Midbrain (tissue), 1 donor: ENCODE measurements at places on chromosomes 1 and 21.

DNA sequence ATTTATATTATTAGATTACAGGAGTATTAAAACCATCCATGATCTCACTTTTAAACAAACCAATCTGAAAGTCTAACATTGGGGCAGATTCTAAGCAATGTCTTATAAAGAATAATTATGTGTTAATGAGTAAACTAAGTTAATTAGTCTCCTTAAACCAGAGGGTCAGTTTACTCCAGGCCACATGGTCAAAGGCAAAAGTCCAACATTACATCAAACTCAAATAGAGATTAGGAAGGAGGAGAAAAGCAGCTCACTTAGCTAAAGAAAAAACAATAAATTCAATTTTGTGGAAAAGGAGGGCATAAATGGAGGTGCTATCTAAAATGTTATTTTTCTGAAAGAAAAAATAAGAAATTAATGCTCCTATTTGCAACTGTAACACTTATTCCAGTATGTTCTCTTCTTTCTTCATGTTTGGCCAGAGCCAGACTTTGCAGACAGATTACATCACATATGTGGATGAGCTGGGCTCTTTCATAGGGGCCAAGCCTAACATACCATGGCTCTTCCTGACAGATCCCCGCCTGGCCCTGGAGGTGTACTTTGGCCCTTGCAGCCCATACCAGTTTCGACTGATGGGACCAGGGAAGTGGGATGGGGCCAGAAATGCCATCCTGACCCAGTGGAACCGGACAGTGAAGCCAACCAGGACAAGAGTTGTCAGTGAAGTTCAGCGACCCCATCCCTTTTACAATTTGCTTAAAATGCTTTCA lies 24.3 kb upstream of the FMO2 start:
- no peak for DNase-seq

DNA sequence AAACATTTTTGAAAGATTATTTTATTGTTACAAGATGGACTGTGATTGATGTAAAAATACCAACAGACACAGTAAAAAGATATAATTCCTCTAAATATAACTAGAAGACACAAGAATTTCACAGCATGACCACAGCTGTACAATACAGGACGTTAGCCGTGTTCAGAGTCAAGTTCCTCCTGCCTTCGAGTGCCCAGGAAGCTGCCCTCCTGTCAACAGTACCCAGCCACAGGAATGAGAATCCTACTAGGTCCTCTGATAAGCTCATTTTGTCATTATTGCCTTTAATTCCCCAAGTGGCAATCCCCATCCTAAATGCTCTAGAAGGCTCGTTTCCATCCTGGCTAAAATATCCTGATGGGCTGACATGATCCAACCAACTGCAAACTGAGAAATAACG lies 16.4 kb upstream of the CAPN2 start:
- DNase-seq, result no peak

DNA sequence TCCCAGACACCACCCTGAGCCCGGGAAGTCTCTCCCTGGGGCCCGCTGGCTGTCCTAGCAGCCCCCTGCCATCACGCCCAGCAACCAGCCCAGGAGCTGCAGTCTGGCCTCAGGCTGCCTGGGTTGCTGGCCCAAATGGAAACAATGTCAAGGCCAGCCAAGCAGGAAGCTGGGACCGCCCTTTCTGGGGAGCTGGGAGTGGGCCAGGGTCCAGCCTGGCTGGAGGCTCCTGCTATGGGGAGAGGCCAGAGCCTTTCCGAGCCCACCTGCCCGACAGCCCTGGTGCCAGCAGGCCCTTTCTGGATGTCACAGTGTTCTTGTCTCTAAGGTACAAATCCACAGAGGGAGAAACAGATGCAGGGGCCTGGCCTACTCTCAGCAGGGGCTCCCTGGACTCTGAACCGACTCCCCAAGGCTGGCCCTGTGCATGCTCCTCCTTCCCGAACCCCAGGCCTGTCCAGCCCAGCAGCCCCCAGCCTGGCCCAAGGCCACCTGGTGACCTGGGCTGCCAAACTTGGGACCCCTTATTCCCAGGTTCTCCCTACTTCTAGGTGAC lies 1.2 kb upstream of the MMEL1 start:
- no peak for DNase-seq

DNA sequence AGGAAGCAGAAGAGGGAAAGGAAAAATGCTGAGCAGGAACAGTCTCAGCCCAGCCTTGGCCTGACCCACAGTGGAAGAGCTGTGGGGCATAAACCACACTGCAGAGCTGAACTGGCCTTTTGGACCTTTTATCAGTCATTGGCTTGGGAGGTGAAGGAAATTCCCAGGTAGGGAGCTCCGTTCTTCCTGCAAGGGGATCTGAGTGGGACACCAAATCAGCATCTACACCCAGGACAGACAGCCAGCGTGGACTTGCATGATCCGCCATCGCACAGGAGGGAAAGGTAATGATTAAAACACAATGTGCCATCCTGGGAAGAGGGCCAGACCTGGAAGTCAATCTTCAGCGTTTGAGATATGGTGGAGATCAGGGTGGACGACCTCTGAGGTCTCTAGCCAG lies 1.2 kb upstream of the MTFR1L start:
- no peak for DNase-seq

DNA sequence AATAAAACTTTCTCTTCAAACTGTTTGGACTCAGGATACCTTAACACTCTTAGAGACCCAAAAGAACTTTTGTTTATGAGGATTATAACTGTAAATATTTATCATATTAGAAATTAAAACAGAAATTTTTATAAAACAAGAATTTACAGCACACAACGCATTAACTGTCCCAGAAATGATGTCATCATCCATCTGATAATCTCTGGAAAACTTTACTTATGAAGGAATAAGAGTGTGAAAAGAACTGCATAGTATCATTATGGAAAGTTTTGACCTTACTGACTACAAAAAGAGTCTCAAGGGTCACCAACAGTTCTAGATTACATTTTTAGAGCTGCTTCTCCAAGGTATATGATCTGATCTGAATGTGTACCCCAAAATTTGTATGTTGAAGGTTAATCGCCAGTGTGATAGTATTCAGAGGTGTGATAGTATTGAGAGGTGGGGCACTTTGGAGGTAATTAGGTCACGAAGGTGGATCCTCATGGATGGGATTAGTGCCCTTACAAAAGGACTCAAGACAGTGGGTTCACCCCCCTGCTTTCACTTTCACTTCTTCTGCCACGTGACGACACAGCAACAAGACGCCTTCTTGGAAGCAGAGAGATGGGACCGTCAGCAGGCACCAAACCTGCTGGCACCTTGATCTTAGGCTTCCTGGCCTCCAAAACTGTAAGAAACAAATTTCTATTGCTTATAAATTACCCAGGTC lies 95.7 kb upstream of the NR5A2 start:
- DNase-seq, result no peak

- DNase-seq, result no peak
Measured at GRCh38 chr1:180598333-180598974, 33.4 kb upstream of the XPR1 start.

DNA sequence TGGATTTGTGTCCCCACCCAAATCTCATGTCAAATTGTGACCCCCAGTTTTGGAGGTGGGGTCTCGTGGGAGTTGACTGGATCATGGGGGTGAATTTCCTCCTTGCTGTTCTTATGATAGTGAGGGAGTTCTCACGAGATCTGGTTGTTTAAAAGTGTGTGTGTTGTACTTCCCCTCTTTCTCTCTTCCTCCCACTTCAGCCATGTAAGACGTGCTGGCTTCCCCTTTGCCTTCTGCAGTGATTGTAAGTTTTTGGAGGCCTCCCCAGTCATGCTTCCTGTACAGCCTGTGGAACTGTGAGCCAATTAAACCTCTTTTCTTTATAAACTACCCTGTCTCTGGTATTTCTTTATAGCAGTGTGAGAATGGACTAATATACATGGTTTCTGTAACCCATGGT lies 64.6 kb downstream of the RHOU start:
- no peak for DNase-seq

GRCh38 chr1:178275553-178275952 lies 181.6 kb downstream of the RASAL2 start:
- DNase-seq, result no peak

DNA sequence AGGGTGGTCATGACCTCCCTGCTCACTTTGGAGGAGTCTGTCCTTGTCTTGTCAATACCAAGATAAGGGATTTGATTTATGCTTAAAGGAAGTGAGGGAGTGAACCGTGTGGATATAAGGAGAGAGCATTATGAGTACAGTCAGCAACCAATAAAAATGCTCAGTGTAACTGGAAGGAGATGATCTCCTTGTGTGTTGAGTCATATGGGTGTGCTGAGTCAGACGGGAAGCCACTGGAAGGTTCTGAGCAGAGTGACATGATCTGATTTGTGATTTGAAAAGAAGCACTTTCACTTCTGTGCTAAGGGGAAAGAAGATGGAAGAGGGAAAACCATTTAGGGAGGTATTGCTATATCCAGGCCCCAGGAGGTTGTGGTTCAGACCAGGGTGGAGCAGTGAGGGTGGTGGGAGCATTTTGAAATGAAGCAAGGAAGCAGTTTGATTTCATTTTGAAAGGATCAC lies 2.5 kb upstream of the BCL10 start:
- DNase-seq, result no peak

GRCh38 chr1:30747033-30748008 lies 10.3 kb downstream of the LAPTM5 start:
- DNase-seq, result no peak

GRCh38 chr1:215824245-215824644 lies 257.1 kb downstream of the KCTD3 start:
- DNase-seq, result no peak

GRCh38 chr1:192566657-192567056 lies 8.9 kb upstream of the RGS1 start:
- no peak for DNase-seq

GRCh38 chr1:29810121-29811120 lies 574.1 kb downstream of the PTPRU start:
- DNase-seq, result no peak

- no peak for DNase-seq
Measured at GRCh38 chr1:54791880-54792522, 9.1 kb downstream of the TTC22 start.

- no peak for DNase-seq
Measured at GRCh38 chr1:169848456-169848855, 45.2 kb downstream of the SCYL3 start.

DNA sequence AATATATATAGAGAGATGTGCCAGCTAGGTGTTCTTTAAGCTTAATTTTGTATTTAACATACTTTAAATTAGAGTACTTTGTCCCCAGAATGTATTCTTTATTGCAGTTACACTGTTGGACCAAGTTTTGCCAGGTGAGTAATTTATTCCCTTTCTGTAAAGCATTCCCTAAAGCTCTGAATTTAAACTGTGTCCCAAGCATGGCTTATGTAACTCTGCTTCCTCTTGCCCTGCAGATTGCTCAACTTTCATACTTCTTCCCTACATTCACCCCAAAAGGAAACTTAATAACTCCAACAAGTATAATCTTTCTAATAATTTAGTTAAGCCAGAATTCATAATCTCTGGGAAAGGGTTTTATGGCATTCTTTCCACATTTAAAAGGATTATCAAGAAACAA lies 5.6 kb downstream of the LYPLAL1 start:
- DNase-seq, result no peak

DNA sequence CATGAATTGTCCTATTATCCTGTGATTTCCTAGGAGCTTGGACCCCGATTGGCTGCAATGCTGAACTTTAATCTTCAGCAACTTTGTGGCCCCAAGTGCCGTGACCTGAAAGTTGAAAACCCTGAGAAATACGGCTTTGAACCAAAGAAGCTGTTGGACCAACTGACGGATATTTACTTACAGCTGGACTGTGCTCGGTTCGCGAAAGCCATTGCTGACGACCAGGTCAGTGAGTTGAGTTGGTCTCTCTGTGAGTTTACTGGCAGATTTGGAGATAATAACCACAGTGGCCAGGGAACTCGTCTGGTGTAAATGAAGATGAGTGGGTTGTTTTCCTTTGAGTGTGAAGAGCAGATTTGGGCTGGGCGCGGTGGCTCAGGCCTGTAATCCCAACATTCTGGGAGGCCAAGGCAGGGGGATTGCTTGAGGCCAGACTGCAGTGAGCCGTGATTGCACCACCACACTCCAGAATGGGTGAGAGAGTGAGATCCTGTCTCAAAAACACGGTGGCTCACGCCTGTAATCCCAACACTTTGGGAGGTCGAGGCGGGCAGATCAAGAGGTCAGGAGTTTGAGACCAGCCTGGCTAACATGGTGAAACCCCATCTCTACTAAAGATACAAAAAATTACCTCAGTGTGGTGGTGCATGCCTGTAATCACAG lies 39.1 kb upstream of the KIF1B start:
- DNase-seq, result no peak

DNA sequence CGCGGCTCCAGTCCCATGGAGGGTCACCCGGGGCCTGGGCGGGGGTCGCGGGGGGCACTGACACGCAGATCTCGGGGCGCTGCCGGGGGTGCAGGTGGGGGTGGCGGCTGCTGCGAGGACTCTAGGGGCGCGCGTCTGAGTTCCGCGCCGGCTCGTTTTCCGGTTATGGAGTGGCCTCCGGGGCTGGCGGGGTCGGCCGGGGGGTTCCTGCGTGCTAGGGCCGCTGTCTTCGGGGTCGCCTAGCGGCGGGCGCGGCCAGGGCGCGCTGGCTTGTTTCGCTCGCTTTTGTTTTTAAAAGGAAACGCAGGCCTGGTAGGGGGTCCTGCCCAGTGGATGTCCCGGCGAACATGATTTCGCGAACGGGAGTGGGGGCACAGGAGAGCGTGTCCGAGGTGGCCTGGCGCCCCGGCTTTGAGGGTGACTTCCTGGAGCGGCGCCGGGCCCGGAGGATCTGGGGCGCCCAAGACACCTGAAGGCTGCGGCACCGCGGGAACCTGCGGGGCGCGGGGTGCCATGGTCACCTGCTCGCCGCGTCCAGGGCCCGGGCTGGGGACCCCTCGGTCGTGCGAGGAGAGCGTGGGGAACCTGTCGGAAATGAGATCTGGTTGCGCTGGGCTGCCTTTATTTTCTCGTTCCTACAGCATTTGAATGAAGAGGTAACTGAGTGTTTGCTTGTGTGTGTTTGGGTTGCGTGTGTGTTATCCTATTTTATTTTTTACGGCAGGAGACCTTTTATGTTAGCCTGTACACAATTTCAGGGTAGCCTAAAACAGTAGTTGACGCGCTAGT lies 618 bp downstream of the ETS2 start:
- DNase-seq, result no peak

DNA sequence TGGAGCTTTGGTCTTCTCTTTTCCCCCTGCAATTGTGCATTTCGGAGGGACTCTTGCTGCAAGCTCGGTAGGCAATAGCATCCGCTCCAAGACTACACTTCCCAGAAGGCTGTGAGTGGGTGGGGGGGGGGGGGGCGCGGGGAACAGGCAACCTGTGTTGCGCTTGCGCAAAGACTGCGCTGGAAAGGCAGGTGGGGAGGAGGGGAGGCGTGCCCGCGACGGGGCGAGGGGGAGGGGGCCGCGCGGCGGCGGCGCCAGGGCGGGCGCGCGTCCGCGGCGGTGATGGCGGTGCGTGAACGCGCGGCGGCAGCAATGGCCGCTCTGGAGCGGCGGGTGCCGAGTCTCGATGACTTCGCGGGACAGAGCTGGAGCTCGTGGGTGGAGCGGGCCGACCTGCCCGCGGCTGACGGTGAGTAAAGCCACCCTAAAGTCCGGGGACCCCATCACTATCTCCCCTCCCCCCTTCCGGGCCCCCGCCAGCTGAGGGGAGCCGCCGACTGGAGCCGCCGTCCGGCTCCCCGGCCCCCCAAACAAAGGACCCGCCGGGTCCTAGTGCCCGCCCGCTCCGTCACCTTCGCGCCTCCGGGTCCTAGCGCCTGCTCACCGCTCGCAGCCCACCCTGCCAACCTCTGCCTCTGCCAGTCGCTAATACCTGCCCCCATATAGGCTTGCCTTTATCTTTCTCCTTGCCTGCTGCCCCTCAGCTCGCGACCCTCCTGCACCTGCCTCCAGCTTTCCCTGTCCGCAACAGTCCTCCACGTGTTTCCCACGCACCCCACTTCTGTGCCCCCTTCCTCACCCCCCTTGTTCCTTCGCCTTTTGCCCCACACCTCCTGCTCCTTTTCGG lies at the start of gene ATXN7L2:
Gene ATXN7L2, plus strand, starts transcription at position 234 of the 847 bp plus-strand sequence. Its CDS starts 49 bp downstream, at position 283.
- DNase-seq, result peak; percentile 92
